ENCODE measurements at places on chromosomes 11 and 22. TPM values are rescaled to one million over a fixed set of nuclear protein-coding genes. Genes with fewer than 3 reads are reported as not detected.

CD248 gene
- 16.8 TPM for total RNA-seq

SLC22A25 gene
- total RNA-seq: not detected

CCDC157 gene
- 2.8 TPM for total RNA-seq

NPAS4 gene
- total RNA-seq: not detected

CCDC87 gene
- total RNA-seq: 0.84 TPM

B4GALNT4 gene
- not detected for total RNA-seq

SERPIND1 gene
- not detected for total RNA-seq

ACR gene
- 0.46 TPM for total RNA-seq

MAPK8IP2 gene
- total RNA-seq: 25.3 TPM

FBLN1 gene
- 125 TPM for total RNA-seq

ZBED5 gene
- total RNA-seq: 22.6 TPM

PDXP gene
- 19.8 TPM for total RNA-seq

ST14 gene
- 0.17 TPM for total RNA-seq

OTOG gene
- not detected for total RNA-seq

CARNS1 gene
- total RNA-seq: 0.14 TPM

RASL10A gene
- 3.7 TPM for total RNA-seq

CTSC gene
- 140 TPM for total RNA-seq

OR6T1 gene
- total RNA-seq: not detected

TIGD3 gene
- 0.36 TPM for total RNA-seq

RFPL2 gene
- total RNA-seq: not detected

TTC36 gene
- 7.3 TPM for total RNA-seq

SHANK2 gene
- 2.6 TPM for total RNA-seq

OR51B4 gene
- 0.28 TPM for total RNA-seq

SHISAL1 gene
- total RNA-seq: 2.2 TPM

TBX10 gene
- total RNA-seq: not detected

GNAZ gene
- 9.4 TPM for total RNA-seq

TTC28 gene
- 40.4 TPM for total RNA-seq

DDI1 gene
- total RNA-seq: not detected

IGSF9B gene
- 1.1 TPM for total RNA-seq

OR4A16 gene
- total RNA-seq: not detected

SIRT3 gene
- total RNA-seq: 13.8 TPM

PLAAT5 gene
- 1.0 TPM for total RNA-seq

CCDC89 gene
- 1.9 TPM for total RNA-seq

Measured in adrenal gland (tissue), 19 donors.